ENCODE measurements at places on chromosomes 11 and 22.

DNA sequence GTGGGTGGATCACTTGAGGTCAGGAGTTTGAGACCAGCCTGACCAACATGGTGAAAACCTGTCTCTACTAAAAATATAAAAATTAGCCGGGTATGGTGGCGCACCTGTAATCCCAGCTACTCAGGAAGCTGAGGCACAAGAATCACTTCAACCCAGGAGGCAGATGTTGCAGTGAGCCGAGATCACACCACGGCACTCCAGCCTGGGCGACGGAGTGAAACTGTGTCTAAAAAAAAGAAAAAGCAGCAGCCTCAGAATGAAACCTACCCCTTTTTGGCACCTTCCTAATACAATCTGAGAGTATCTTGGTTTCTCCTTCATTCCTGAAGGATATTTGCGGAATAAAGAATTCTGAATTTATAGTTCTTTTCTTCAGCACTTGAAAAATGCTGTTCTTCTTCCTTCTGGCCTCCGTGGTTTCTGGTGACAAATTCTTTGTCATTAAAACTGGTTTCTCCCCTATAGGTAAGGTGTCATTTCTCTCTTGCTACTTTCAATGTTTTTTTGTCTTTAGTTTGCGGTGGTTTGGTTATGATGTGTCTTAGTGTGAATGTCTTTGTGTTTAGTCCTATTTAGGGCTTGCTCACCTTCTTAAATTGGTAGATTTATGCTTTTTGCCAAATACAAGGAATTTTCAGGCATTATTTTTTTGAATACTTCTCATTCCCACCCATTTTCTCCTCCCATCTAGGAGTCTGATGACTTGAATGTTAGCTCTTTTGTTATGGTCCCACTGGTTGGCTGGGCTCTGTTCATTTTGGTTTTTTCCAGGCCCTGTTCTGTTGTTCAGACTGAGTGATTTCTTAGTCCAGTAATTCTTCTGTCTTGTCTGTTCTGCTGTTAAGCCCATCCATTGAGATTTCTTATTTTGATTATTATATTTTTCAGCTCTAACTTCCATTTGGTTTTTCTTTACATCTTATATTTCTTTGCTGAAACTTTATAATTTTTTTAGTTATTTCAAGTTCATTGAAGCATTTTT, 15.4 kb downstream of the ASRGL1 start:
- DNase-seq, result no peak

DNA sequence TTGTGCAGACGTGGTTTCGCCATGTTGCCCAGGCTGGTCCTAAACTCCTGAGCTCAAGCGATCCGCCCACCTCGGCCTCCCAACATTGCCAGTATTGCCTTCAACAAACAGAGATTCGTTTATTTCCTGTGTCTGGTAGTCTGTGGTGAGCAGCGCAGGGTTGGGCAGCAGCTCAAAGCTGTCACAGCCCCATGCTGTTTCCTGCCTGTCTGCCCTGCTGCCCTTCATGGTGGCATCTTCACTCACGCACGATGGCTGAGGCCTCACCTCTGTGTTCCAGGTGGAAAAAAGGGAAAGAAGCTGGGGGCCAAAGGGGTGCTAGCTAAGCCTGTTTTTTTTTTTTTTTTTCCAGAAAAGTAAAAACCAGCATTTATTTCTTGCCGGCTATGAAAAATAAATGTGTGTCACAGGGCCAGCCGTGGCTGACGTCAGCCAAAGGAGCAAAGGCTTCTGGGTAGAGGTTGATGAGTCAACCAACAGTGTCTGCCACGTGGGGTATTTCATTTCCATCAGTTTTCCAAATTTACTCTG, 28.8 kb downstream of the TBC1D22A start:
- DNase-seq, result peak; percentile 36

GRCh38 chr11:33531743-33532181, 168.9 kb downstream of the C11orf91 start:
- DNase-seq, result no peak

GRCh38 chr11:108592591-108593213, 866 bp downstream of the EXPH5 start:
- no peak for DNase-seq

DNA sequence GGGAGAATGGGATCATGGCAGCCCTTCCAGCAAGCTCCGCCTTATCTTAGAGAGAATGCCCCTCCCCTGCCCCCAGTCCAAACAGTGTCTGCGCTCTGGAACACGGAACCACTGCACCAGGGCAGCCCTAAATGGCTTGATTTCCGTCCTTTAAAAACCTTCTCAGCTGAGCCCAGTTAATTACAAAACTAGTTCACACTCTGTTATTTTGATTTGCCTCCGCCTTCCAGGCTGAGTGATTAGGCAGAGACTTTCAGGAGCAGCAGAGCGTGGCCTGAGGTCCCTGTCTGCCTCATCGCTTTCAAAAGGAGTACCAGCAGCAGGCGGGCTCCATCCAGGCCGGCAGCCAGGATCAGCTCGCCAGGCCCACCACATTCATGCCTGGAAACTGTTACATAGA, 313.0 kb downstream of the BRD1 start:
- DNase-seq, result no peak

GRCh38 chr11:73237471-73238290, 19.6 kb downstream of the P2RY2 start:
- DNase-seq, result no peak

DNA sequence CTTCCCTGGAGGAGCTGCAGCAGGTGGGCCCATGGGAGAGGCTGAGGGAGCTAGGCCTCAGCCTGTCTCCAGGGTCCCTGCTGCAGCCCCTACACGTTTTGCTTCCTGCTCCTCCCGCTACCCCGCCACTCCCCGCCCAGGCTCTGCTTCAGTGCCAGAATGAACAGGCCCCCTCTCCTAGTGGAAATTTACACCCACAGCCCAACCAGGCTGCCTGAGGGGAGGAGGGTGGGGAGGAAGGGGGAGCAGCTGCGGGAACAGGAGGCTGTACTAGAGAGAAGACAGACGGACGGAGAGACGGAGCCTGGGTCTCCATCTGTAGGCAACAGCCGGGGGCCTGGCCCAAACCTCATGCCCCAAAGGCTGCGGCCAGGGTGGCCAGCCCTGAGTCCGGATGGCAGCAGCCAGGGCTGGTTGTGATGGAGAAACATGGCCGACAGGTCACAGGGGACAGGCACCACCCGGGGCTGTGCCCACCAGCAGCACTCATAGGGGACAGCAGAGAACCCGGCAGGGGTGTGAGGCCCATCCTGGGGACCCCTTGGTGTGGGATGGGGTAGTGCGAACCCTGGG, 20.6 kb downstream of the FLRT1 start:
- no peak for DNase-seq

DNA sequence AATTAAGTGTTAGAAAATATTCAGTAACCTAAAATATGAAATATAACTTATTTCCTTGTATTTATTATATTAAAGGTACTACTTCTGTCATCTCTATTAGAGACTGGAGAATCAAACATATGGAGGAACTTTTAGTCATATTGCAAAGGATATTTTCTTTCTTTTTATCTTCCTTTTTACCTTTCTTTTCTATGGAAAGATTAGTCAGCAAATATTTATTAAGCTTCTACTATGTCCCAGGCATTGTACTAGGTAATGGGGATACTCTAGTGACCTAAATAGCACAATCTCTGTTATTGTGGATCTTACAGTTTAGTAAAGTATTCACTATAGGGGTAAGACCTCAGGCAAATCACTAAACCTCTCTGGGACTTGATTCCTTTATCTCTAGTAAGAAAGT, 18.3 kb downstream of the SIK2 start:
- DNase-seq, result no peak

DNA sequence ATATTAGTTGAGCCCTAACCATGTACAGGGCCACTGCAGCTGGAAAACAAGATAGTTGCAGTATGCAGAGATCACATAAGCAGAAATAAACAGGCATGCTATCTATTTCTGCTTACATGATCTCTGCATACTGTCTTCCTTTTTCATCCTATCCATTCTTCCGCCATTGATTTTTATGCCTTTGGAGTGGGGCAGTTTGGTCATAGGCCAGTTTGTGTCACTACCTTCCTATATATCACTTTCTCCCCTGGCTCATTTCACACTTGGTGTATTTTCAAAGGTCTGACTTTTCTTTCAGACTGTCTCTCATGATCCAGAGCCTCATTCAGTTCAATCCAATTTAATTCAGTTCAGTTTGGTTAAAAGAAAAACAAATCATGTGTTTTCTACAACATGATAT, 829.6 kb downstream of the KCNA4 start:
- DNase-seq, result no peak

GRCh38 chr11:113956986-113957385, 17.9 kb upstream of the HTR3A start:
- no peak for DNase-seq

DNA sequence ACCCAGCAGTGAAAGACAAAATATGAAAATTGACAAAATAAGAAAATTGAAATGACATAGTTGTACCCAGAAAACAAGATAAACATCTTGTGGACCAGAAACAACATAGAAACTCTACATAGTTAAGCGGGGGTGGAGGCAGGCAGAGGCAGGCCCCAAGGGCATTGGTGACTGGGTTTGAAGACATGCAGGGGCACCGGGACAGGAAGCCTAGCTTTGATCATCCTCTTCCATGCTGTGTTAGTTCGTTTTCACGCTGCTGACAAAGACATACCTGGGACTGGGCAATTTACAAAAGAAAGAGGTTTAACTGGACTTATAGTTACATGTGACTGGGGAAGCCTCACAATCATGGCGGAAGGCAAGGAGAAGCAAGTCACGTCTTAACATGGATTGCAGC, 33.5 kb upstream of the CRTAM start:
- DNase-seq, result no peak

- DNase-seq, result no peak
Observed at GRCh38 chr11:8832571-8833260, 78.3 kb upstream of the AKIP1 start.

DNA sequence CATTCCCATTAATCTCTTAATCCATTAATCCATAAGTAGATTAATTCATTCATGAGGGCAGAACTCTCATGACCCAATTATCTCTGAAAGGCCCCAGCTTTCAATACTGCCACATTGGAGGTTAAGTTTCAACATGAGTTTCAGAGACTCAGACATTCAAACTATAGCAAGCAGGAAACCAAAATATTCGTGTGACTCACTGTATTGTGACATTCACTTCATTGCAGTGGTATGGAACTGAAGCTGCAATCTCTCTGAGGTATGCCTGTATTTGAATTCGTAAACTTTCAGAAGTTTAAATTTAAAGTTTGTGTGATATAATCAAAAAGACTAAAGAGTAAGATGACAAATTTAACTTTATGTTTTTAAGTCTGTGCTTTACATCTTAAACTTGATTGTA, 2.9 kb upstream of the OR52J3 start:
- no peak for DNase-seq

- DNase-seq, result no peak
Observed at GRCh38 chr11:35106595-35106994, 32.4 kb upstream of the CD44 start.

GRCh38 chr11:65700399-65700798, 11.7 kb upstream of the KAT5 start:
- DNase-seq, result no peak

Measured in SHP77 treated with DMSO at 0.1 percent for 48 hours (cell line).